ENCODE measurements at places on chromosomes 2 and 18.
A peak's percentile ranks its signal among the peaks of the same experiment; 100 is the strongest.

DNA sequence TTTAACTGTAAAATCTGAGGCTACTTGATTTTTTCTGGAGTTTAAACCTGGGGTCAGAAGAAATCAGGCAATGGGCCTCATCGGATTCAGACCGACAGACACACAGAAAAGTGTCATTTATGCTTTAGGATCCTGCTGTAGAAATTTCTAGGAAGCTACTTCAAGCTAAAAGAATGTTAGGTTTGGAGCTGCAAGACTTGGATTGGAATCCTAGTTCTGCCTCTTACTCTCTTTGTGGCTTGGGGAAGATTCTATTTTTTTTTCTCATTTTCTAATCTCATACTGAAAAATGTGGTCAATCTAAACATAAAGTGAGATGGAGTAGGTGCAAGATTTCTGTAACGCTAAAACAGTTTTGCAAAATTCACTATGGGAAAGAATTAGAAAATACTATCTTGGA is 48.8 kb upstream of the KCNE4 start:
- DNase-seq: no peak

GRCh38 chr2:26712486-26713465 is 20.3 kb downstream of the KCNK3 start:
- no peak for DNase-seq

- DNase-seq: no peak
Observed at GRCh38 chr18:39647627-39648534, 2082.3 kb upstream of the CELF4 start.

- DNase-seq: peak; percentile 15
Observed at GRCh38 chr2:23384551-23385343, at the start of gene KLHL29. Gene KLHL29, plus strand, starts transcription at chr2:23385179. Its CDS starts 177,018 bp downstream, at chr2:23562197.

DNA sequence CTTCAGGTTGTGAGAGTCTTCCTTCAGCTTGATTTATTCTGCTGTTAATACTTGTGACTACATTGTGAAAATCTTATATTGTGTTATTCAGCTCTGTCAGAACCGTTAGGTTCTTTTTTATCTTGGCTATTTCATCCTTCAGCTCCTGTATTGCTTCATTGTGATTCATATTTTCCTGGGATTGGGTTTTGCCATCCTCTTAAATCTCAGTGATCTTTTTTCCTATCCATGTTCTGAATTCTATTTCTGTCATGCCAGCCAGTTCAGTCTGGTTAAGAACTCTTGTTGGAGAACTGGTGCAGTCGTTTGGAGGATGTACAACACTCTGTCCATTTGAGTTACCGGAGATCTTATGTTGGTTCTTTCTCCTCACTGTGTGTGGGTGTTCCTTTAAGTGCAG is 19.1 kb downstream of the MSTN start:
- DNase-seq: no peak

- DNase-seq: no peak
Observed at GRCh38 chr2:150729495-150729955, 242.1 kb upstream of the RND3 start.

DNA sequence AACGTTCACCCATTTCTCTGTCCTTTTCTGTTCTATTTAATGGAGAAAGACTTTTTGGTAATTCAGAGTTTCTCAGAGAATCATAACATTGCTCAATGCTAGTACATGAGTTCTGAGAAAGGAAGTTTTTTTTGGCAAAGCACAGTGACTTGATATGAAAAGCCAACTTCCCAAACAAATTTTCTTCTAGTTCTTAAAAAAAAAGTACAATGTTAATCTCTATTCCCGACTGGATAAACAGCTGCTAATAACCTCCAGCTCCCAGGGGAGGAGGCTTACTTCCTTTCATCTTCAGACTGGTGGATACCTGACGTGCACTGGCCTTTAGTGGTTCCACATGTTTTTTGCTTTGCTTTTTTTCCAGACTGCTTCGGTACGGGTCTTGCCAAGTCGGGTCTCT is 284.6 kb upstream of the CCDC68 start:
- DNase-seq: no peak

DNA sequence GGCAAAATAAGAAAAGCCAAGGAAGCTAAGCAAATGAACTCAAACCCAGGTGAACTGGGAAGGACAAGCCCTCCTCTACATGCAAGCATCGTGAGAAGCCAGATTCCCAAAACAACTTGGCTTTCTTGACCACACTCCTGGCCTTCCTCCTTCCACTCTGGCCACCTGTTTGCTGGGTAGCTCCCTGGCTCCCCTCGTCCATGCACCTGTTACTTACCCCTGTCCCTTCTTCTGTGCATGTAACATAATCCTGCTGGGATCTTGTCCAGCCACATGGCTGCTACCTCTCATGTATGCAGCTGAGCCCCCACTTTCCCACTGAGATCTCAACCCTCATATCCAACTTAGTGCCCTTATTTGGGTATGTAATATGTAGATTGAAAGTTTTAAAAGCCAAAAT is 121.6 kb downstream of the MYO5B start:
- no peak for DNase-seq

DNA sequence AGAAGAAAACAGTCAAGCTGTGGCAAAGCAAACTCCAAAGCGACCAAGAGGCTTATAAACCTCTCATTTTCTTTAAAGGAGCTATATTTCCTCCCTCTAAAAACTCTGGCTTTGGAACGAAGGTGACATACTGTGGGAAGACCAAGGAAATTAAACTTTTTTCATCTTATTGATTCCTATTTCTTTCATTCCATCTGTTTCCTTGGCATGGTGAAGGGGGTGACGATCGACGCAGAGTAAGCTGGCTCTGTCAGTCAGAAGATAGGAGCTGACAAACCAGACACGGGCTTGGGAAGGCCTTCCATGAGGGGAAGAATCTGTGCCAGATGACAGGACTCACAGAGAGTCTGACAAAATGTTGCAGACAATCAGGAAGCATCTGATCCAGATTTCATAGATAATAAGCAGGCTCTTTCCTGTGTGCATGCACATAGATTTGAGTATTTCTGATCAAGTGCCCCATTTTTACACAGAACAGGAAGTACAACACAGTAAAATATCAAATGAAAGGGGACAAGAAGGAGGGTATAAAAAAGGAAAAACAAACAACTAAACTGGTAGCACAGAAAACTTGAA is 261.7 kb downstream of the SATB2 start:
- no peak for DNase-seq

GRCh38 chr18:53605198-53605597 is 619.3 kb downstream of the MBD2 start:
- no peak for DNase-seq

GRCh38 chr2:135150725-135151124 is 98.6 kb downstream of the RAB3GAP1 start:
- no peak for DNase-seq

DNA sequence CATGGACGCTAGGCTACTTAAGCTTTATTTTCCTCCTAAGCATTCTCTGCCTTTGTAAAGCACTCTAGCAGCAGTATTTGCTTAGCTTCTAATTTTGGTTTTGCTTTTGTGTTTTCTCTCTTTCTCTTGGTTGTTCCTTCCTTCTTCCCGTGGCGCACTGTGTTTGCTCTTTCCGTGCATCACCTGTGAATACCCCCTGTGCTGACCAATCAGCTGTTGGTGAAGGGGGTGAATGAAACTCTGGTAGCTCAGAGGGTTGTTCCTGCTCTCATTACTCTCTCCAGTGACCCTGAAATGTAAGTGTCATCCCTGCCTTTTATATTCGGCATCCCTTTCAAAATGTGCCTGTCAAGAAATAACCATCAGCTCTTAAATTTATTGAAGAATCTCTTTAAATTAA is 45.5 kb upstream of the TNFRSF11A start:
- DNase-seq: no peak

DNA sequence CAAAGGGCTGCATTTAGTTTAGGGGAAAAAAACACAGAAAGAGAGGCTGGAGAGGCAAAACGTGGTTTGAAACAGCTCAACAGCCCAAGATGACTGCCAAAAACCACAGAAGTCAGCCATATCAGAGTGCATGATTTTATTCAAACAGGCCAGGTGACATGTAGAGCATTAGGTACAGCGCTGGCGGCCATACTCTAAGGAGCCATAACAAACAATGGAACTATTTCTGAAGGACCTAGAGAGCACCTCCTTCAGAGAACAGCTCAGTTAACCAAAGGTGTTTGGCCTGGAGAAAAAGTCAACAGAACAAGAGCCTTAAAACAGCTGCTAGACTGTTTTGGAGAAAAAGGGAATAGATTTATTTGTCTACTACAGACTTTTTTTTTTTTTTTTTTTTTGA is 2.6 kb downstream of the THADA start:
- DNase-seq: no peak

DNA sequence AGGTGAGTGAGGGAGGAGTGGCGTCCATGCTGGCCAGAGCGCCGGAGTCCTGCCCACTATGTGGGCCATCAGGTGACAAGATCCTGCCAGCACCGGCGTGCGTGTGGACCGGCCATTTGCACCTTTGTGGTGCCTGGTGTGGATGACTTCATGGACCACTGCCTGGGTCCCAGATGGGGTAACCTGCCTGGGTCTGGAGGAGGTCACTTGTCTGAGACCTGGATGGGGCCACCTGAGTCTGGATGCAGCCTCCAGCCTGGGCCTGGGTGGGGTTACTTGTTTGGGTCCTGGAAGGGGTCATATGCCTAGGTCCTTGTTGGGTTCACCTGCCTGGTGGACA is 299.6 kb downstream of the NDUFA10 start:
- no peak for DNase-seq

DNA sequence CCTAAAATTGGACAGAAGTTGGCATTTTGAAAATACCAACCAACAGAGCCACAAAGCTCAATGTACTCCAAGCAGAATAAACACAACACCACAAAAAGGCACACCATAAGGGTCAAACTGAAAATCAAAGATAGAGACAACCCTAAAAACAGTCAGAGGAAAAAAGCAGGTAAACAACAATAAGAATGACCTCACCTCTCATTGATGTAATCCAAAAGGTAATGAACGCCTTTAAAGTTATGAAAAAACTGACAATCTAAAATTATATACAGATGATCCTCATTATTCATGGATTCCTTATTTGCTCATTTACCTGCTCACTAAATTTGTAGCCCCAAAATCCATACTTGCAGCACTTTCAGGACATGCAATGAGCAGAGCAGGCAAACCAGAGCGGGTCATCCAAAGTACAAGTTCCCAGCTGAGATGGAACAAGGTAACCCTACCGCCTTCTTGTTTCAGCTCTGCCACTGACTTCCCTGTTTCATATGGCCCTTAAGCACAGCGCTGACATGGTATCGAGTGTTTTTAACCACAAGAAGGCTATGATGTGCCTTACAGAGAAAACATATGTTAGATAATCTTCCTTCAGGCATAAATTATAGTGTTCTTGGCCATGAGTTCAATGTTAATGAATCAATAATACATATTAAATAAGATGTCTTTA is 17.0 kb downstream of the RTN4 start:
- no peak for DNase-seq

GRCh38 chr2:120161190-120161589 is 62.0 kb downstream of the TMEM185B start:
- DNase-seq: no peak

DNA sequence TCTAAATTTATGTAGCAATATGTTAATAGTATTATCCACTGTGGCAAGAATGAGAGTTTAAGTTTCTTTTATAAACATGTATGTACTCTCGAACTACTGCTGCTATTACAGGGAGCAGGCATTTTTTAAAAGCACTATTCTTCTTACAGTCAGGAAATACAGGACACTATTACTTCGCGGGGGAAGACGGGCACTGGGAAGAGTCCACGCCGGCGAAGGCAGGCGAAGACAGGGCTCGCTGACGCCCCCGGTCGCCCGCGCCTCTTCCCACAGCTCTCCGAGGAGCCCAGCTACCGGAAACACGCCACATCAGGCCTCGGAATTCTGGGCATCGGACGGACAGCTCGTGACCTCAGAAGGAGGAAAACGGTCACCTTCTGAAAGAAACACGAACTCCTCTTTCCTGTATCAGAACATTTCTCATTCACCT is 90.2 kb downstream of the FAM161A start:
- DNase-seq: no peak

- DNase-seq: no peak
Observed at GRCh38 chr2:15614545-15615300, 23.1 kb downstream of the DDX1 start.

DNA sequence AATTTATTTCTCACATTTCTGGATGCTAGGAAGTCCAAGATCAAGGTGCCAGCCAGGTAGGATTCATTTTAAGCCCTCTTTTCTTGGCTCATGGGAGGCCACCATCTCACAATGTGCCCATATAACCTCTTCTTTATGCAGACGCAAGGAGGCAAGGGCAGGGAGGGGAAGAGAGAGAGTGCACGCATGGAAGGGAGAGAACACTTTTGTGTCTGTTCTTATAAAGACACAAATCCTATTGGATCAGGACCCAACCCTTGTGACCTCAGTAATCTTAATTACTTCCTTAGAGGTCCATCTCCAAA is 32.5 kb downstream of the CMPK2 start:
- no peak for DNase-seq

GRCh38 chr2:236169151-236169721 is 1.1 kb upstream of the GBX2 start:
- no peak for DNase-seq

GRCh38 chr18:24408496-24408895 is 10.9 kb upstream of the OSBPL1A start:
- no peak for DNase-seq

DNA sequence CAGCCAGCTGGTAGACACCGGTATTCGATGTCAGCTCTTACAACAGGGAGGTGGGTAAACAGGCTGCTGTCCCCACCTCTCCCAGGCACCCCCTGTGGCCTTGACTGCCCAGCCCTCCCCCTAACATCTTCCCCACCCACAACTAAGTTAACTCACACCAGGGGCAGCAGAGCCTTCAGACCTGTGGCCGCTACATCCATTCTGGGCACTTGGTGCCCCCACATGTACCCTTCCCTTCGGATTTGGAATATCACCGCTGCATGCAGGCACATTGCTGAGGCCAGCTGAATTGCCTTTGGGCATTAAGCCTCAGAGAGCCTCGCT is 130.3 kb downstream of the MYCN start:
- no peak for DNase-seq

DNA sequence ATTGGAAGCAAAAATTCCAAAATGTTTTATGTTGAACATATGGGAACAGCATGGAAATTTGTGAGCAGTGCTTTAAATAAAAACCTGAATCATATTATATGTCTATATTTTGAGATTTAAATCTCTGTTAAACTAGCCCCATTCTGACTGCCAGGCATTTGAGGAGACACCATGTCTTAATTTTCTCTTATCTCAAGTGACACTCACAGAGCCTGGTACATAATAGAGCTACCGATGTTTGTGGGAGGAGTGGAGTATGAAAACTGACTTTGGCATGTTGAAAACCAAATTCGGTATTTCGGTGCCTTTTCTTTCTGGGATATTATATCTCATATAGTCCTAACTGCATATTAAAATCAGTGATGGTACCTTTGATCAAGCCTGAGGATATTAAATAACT is 124.1 kb downstream of the PTPRM start:
- DNase-seq: no peak
